ENCODE measurements at places on chromosomes 5 and 9.

GRCh38 chr9:117528225-117528624 is 113.4 kb upstream of the ASTN2 start:
- no peak for DNase-seq

DNA sequence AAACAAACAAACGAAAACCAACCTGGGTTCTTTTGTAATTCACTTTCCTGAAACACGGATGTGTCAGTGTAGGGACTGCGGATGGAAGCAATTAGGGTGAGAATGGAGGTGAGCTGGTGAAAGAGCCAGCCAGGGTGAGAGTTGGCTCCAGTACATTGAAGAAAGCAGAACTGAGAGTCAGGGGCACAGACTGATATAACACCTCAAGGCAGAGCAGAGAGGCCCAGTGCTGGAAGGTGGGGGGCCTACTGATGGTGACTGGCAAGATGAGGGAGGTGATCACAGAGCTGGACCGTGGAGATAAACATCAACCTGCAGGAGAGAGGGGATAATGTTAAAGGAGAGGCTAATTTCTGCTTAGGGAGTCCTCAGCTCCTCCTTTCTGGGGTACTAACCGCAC is 221.1 kb downstream of the MAN2A1 start:
- no peak for DNase-seq

DNA sequence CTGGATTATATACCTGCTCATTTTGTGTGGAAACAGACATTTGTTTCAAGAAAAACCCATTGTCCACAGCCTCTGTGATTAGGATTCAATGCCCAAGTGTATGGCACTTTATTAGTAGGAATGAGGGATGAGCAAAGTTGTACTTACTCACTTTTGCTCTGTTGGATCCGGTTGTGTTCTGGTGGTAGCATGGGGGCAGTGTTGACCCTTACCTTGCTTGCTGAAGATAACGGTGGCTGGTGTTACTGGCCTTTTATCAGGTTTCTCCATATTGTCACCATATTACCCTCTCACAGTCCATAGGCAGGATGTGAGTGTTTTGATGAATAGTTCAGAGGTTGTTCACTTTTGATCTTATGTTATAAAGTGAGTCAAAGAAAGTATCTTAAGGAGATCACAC is 42.7 kb upstream of the NUDT12 start:
- DNase-seq, result no peak

- no peak for DNase-seq
Observed at GRCh38 chr5:133307275-133307674, 255.5 kb downstream of the HSPA4 start.

- no peak for DNase-seq
Observed at GRCh38 chr5:2486373-2486772, 265.1 kb downstream of the IRX2 start.

Data from fibroblast of villous mesenchyme (primary cell).